ENCODE measurements at places on chromosomes 13 and 19.

DNA sequence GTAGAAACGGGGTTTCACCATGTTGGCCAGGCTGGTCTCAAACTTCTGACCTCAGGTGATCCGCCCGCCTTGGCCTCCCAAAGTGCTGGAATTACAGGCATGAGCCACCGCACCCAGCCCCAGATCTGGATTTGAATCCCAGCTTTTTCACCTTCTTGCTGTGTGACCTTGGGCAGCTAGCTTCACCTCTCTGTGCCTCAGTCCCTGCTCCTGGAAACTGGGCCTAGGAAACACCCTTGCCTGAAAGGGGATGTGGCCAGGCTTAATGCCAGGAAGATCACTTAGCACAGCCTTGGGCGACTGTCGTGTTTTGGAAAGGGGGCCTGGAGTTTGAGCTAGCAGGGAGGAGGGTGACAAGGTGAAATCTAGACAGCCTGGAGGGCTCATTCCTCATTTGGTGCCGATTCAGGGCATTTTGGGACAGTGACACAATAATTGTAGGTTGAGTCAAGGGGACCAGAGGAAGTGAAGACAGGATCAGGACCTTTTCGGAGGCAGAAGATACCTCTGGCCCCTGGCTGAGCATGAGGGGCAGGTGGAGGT is 1.8 kb downstream of the PGPEP1 start:
- no peak for DNase-seq

DNA sequence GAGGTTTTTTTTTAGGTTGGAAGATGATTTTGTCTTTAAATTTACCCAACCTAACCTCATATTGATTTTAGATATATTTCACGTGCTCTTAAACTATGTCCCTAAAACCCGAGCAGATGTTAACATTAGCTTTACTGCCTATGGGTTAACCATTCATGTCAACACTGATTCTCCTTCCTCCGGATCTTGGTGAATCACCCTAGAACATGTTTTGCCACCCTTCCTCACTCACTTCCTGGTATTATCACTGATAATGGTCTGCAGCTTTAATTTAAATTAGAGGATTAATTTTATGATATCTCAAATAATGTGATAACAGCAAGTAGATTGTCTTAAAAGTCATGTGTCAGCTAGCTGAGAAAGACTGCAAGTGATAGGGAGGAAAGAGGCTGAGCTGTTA is 31.9 kb downstream of the HTR2A start:
- no peak for DNase-seq

GRCh38 chr13:36454987-36455386 is 22.7 kb downstream of the CCNA1 start:
- DNase-seq = no peak

DNA sequence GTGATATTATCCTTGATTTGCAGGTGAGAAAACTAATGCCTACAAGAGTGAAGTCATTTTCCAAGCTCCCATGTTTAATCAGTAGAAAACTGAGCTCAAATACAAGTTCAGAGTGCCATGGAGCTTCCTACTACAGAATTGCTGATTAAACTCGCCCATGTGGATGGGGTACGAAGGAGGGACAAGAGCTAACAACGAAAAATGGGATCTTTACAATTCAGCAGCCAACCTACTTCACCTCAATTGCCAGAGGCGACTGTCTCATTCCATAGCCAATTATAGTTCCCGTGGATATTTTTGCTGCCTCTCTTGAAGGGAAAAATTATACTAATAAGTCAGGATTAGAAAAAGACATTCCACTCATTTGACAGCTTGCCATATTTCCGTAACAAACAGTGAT is 1155.1 kb downstream of the OLFM4 start:
- no peak for DNase-seq

DNA sequence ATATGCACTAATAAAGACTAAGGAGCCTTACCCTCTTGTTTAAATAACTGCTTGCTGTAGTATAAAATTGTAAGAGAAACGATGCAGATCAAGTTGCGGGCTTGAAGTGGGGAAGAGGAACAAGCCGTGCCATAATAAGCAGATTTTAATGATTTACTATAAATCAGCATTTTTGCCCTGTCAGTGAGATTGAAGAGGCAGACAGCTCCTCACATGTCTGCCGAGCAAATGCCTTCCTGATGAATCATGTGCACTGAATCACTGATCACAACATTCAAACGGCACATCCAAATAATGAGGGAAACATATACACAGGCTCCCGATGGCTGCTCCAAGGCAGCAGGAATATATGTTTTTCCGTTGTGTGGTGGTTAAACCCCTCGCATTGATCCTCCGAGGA is 282.9 kb downstream of the TSHZ3 start:
- DNase-seq = no peak

- no peak for DNase-seq
Measured at GRCh38 chr19:49847731-49848696, 2.9 kb upstream of the PTOV1 start.

- DNase-seq = no peak
Measured at GRCh38 chr13:29758531-29759114, 91.8 kb downstream of the UBL3 start.
